Tongue (tissue), 3 donors: ENCODE measurements at places on chromosomes 13 and 19. TPM values are rescaled to one million over a fixed set of nuclear protein-coding genes. Genes with fewer than 3 reads are reported as not detected.
A peak's percentile ranks its signal among the peaks of the same experiment; 100 is the strongest.

The ZNF665 gene
- 3.9 TPM for total RNA-seq

The ZNF763 gene
- total RNA-seq: 4.4 TPM

The EPN1 gene
- 62.2 TPM for total RNA-seq

The AMER2 gene
- total RNA-seq: 0.62 TPM

The WDR62 gene
- total RNA-seq: 4.3 TPM

The ZNF614 gene
- total RNA-seq: 11.1 TPM

The MEIS3 gene
- 9.9 TPM for total RNA-seq

- DNase-seq: no peak
These were observed 428.5 kb downstream of the GPC6 start for GRCh38 chr13:93655154-93655553.

GRCh38 chr19:46821512-46822409, 28.9 kb downstream of the AP2S1 start:
- DNase-seq: peak; percentile 66

- peak; percentile 70 for DNase-seq
These were observed 114.9 kb upstream of the WASF3 start for GRCh38 chr13:26442541-26442940.

DNA sequence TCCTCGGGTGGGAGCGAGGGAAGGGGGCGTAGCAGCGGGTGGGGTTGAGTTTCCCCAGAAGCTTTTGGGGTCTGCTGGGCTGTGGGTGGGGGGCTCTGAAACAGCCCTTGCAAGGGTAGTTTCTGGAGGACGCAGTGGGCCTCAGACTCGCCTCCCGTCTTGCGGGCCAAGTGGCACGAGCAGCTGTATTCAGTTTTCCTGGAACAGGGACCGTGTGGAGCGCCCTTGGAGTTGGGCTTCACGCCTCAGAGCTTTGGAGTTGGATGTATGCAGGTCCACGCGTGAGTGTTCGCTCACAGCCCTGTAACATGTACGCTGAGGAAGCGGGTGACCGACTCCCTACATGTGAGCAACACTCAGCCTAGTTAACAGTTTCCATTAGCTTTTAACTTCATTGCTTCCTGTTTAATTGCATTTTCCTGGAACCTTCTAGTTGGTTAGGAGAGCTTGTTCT, 603 bp downstream of the TM9SF2 start:
- DNase-seq: peak; percentile 57

DNA sequence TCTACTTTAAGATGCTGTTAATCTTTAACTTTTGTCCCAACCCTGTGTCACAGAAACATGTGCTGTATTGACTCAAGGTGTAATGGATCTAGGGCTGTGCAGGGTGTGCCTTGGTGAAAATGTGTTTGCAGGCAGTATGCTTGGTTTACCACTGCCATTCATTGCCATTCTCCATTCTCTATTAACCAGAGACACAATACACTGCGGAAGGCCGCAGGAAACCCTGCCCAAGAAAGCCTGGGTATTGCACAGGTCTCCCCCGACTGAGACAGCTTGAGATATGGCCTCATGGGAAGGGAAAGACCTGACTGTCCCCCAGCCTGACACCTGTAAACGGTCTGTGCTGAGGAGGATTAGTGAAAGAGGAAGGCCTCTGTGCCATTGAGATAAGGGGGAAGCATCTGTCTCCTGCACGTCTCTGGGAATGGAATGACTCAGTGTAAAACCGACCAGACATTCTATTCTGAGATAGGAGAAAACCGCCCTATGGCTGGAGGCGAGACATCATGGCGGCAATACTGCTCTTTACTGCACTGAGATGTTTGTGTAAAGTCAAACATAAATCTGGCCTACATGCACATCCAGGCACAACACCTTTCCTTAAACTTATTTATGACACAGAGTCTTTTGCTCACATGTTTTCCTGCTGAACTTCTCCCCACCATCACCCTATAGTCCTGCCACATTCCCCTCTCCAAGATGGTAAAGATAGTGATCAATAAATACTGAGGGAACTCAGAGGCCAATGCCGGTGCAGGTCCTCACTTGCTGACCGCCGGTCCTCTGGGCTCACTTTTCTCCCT, 13.1 kb upstream of the ZNF888 start:
- DNase-seq: no peak

DNA sequence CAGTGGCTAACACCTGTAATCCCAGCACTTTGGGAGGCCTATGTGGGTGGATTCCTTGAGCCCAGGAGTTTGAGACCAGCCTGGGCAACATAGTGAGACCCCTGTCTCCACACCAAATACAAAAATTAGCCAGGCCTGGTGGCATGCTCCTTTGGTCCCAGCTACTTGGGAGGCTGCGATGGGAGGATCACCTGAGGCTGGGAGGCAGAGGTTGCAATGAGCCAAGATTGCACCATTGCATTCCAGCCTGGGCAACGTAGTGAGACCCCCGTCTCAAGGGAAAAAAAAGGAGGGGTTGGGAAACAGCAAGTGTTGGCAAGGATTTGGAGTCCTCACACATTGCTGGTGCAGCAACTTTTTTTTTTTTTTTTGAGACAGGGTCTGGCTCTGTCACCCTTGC, 19.2 kb downstream of the SPTBN4 start:
- DNase-seq: no peak

GRCh38 chr19:53254411-53255341, at the start of gene ZNF677:
Gene ZNF677, minus strand, starts transcription at chr19:53254873. Its CDS starts 3,323 bp downstream, at chr19:53251550.
- DNase-seq: peak; percentile 94

GRCh38 chr13:113020323-113021080, 51.5 kb downstream of the MCF2L start:
- DNase-seq: no peak

GRCh38 chr13:111527614-111528229, 207.3 kb downstream of the TEX29 start:
- DNase-seq: no peak

DNA sequence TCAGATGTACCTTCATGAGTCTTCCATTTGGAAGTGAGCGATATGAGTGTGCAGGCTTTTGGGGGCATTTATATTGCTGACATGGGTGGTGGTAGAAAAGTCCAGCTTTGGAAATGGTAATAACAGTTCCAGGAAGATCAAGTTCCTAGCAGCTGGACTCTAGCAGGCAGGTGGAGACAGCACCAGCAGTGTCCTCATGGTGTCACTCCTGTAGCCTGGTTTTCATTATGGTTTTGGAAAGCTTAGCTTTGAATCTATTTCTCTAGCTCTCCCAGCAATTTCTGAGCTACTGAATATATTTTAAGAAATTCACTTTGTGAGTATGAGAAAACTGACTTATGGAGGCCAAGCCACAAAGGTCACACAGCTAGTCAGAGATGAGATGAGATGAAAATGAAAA, 523.2 kb upstream of the HTR2A start:
- DNase-seq: peak; percentile 11

GRCh38 chr13:109200556-109200955, 571.1 kb downstream of the MYO16 start:
- DNase-seq: no peak

DNA sequence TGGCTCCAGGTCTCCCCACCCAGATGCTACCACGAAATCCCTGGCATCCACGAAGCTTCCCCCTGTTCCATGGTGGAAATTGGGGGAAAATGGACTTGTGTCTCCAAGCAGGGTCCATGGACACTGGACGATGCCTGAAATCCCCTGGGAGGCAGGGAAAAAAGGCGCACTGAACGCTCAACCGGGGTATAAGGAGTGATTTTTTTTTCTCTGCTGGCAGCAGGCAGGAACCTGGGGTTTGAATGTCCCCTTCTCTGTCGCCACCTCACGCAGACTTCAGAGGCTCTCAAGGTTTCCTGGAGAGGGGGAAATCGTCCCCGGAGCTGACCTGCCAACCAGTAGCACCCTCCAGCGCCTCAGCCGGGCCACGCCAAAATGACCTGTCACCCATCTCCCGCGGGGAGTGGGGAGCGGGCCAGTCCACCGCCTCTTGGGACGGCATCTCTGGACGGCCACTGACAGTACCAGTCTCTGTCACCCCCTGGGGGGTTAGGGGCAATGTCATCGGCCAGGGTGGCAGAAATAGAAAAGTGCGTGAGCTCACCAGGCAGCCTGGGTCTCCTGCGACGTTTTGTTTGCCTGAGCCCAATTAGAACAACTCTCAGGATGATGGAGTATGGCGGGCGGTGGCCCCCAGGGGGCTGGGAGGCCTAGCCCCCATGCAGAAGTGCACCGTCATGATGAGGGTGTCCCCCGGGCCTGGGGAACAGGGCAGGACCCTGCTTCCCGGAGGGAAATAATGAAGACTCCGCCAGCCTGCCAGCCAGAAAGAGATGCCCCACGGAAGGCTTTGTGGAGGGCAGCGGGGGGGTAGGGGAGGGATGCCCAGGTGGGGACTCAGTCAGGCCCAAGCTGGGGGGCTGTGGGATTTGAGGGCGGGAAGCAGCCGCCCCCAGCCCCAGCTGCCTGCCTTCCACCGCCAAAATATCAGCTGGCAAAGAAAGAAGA, 2.6 kb downstream of the PTPRS start:
- DNase-seq: no peak

DNA sequence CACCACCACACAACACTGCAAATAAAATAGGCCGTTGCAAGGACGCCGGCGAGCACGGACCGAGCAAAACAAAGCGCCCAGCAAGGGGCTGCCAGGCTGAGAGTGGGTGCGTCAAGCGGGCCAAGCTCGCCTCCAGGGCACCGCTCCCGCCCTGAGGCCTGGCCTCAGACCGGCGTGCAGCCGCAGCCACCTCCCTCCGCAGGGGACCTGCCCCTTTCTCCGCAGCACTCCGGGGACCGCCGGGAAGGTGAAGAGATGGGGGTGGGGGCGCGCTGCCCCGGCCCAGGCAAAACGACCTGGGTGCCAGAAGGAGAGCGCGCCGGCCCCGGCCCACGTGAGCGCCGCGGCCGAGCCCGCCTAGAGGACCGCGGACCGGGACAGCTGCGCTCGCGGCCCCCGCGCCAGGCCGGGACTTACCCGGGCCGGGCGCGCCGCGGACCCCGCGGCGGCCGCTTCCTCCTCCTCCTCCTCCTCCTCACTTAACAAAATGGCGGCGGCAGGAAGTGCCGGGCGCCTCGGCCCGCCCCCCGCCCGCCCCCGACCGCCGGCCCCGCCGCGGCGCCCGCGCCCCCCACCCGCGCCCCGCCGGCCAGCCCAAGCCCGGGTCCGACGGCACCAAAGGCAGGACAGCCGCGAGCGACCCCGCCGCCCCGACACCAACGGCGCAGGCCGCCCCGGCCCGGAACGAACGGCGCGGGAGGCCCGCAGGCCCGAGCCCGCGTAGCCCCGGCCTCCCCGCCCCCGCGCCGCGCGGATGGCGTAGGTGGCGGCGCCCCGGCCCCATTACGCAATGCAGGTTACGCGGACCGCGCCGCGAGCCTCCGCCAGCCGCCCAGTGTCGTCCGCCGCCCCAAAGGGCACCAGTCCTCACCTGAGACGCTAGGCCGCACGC, 674 bp downstream of the BRD4 start:
- DNase-seq: peak; percentile 55

- DNase-seq: no peak
These were observed 188.8 kb downstream of the KLF12 start for GRCh38 chr13:73945382-73945781.

- DNase-seq: no peak
These were observed 17.8 kb downstream of the GPR12 start for GRCh38 chr13:26742691-26743358.

GRCh38 chr13:31945202-31945961, 86.2 kb upstream of the FRY start:
- peak; percentile 94 for DNase-seq

DNA sequence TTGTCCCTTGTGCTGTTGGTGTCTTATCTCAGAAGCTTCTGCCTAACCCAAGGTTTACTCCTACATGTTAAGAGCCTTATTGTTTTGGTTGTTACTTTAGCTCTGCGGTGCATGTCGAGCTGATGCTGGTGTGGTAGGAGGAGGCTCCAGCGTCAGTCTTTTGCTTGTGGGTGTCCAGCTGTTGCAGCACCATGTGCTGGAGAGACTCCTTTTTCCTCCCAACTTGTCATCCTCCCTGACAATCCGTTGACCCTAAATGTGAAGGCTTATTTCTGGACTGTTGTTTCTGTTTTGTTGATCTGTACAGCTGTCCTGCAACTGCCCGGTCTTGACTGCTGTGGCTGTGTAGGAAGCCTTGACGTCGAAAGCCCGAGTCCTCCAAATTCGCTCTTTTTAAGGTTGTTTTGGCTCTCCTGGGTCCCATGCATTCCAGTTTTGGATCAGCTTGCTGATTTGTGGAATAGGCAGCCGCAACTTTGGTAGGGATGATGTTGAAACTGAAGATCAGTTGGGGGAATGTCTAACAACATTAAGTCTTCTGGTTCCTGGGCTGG, 15.3 kb downstream of the NAXD start:
- no peak for DNase-seq

GRCh38 chr13:102517959-102518358, 78.8 kb upstream of the TPP2 start:
- peak; percentile 1 for DNase-seq

DNA sequence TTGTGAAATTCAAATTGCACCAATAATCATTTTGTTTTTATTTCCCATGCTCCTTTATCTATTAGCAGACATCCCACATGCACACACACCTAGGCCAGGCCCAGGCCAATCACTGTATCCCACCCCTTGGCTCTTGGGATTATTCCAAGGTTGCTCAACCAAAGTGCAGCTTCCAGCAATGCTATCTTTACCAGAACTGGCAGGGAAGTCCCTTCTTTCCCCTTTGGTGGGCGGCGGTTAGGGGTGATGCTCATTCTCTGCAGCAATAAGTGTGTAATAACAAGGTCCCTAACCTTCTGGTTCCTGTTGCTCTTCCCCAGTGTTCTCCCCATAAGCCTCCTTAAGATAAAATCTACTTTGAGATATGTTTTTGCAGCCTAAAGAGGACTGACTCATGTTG, 18.3 kb upstream of the KCTD12 start:
- no peak for DNase-seq
